ENCODE measurements at places on chromosomes 11 and 22. TPM values are rescaled to one million over a fixed set of nuclear protein-coding genes. Genes with fewer than 3 reads are reported as not detected.

DNA sequence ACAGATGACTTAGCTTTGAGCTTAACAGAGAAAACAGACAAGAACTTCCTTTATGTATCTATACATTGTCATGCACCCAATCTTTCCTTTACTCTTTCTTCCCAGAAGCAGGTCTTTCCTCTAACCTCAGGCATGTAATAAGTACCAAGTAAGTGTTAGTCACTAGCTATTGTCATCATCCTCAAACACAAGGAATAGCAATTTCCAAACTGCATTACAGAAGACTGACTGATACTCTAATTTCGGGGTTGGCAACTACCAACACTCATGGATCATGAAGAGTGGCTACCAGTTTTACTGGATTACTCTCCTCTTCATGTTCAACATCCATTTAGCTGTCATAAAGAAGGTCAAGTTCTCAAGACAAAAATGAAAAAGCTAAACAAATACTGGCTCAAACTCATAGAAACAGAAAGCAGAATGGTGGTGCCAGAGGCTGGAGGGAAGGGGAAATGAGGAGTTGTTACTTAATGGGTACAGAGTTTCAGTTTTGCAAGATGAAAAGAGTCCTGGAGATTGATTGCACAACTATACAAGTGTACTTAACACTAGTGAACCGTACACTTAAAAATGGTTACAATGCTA, 111.6 kb downstream of the SIK3 start:
- no peak for DNase-seq

The TMEM179B gene
- total RNA-seq: 16.9 TPM

The MMP13 gene
- not detected for total RNA-seq

The AMPD3 gene
- 3.7 TPM for total RNA-seq

The SMTNL1 gene
- total RNA-seq: not detected

GRCh38 chr11:123034597-123034996, 27.3 kb downstream of the HSPA8 start:
- no peak for DNase-seq

DNA sequence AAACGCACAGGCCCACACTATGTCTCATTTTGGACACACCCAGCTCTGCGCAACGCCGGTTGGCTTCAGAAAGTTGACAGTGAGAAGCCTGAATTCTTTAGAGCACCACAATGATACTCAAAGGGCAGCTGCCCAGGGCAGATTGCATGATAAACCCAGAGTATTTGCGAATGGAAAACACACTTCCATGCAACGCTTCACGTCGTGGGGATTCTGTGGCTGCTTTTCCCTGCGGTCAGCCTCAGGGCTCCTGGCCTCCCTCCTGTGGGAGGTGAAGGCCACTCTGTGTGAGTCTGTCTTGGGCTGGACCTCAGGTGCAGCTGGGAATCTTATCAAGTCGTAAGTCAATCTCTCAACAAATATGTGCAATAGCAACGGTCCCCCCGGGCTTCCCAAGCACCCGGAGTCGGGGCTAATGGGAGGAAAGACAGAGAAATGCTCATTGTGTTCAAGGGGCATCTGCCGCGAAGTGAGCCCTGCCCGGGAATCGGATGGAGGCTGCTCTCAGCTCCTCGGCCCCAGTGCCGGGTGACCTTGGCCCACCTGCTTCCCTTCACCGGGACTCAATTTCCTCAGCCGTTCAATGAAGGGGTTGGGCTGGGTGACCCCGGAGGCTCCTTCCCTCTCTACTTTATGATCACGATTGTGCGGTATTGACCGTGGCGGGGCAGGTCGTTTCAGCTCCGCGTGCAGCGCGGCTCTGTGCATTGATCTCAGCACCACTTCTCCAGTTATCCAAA, 623.6 kb downstream of the BRD1 start:
- no peak for DNase-seq

DNA sequence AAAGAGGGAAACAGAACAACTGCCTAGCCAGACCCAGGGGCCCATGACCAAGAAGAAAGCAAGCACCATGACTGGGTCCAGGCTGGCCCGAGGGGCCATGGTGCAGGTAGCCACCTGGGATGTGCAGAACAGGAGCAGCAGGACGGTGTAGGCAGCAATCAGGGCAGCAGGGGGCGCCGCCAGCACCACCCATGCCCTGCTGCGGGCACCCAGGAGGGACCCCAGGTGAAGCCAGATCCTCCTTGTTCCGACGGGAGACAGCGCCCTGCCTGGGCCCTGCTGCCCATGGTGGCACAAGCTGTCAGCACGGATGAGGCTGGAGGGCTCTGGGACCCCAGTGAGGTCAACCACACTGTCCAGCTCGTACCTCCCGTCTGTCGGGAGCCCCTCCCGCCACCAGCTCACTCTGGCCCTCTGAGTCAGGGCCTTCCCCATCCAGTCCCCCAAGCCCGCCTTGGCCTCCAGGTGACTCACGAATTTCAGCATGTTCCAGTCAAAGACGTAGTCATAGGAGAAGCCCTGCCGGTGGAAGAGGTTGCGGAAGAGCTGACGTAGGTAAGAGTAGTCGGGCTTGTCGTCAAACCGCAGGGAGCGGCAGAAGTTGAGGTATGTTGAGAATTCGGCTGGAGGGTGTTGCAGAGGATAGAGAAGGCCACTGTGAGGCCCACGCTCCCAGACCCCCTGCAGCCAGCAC, 18.8 kb downstream of the CSNK1E start:
- DNase-seq: no peak

The TRPM5 gene
- total RNA-seq: not detected

The CFAP300 gene
- total RNA-seq: 0.20 TPM

DNA sequence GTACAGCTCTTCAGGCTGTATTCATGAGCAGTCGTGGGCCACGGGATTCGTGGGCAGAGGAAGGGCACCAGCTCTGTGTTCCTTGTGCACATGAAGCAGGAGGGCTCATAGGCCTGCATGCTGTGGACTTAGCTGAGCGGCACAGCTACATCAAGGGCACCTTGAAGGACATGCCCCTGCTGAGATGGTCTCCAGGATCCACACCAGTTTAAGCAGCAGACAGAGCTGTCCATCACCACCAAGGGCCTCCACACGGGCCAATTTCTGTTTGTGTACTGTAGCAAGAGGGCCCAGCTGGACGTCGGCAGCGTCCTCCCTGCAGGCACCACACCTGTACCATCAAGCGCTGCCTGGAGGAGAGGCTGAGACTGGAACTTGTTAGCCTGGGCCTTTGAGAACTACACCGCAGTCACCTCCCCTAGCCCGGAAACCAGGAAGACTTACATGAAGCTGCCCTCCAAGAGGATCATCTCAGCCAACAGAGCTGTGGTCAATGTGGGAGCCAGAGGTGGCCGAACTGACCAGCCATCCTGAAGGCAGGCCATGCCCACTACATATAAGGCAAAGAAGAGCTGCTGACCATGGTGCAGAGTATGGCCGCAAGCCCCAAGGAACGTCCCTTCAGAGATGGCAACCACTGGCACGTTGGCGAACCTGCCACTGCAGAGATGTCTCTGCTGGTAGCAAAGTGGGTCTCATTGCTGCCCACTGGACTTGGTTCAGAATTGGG, 32.7 kb upstream of the GNB1L start:
- peak; percentile 25 for DNase-seq

- DNase-seq: peak; percentile 34
Observed at GRCh38 chr11:34346551-34346950, 11.3 kb downstream of the ABTB2 start.

The OR10G4 gene
- not detected for total RNA-seq

DNA sequence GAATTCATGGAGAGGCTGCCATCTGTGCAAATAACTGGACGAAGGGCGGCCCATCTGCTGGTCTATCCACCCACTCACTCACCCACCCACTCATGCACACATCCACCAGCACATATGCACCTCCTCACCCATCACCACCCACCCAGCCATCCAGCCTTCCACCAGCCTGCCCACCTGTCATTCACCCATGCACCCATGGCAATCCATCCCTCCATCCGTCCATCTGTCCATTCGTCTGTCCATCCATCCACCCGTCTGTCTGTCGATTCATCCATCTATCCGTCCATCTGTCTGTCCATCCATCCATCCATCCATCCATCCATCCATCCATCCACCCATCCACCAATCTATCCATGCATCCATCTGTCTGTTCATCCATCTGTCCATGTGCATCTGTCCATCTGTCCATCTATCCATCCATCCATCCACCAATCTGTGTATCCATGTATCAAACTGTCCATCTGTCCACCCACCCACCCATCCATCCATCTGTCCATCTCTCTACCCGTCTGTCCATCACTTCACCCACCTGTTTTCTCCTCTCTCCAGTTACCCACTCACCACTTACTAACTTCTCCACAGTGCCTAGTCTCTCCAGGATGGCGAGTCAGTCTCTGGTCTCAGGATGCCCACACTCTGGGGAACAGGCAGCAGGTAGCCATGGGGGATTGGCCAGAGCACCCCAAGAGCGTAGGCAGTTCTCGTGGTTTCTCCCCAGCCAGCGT, 8.9 kb downstream of the TRPM5 start:
- no peak for DNase-seq

The TMEM45B gene
- 0.10 TPM for total RNA-seq

The TPST2 gene
- total RNA-seq: 27.1 TPM

GRCh38 chr11:111532365-111532709, 8.2 kb upstream of the LAYN start:
- DNase-seq: no peak

The ZP1 gene
- total RNA-seq: not detected

The BAIAP2L2 gene
- 0.15 TPM for total RNA-seq

GRCh38 chr22:27552176-27552575, 249.4 kb downstream of the MN1 start:
- DNase-seq: no peak

DNA sequence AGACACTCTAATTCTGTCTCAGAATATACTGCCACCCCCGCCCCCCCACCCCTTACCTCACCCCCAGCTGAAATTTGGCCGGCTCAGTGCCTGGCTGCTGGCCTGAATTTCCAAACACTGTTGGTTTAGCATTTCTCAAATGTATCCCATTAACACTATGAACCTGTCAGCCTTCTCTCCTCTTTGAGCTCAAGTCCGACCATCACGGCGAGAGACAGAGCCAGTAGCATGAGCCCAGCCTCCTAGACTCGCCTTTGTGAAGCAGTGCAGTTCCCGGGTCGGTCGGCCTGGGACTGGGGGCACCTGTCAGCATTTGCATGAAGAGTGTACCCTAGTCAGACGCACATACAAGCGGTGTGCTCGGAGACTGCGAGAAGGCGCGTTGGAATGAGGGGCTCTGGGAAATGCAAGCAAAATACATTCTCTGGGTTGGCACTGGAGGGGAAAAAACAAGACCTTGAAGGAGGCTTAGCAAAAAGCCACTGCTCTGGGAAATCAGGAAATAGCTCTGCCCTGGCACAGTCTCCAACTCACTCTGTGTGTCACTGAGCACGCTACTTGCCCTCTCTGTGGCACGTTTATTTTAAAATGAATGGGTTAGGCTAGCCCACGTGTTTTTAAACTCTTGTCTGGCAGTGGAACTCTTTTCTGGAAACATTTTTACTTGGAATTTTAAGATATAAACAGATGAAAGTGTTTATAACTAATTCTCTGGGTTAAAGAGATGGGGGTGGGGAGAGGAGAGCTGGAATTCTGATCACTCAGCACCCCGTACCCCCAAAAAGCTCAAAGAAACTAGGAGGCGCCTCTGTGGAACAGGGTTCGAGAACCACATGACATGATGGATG, 108.3 kb downstream of the TIMP3 start:
- no peak for DNase-seq

The MS4A1 gene
- total RNA-seq: not detected

- DNase-seq: no peak
Observed at GRCh38 chr22:37680191-37680851, 4.9 kb downstream of the LGALS1 start.

The OR10A2 gene
- total RNA-seq: not detected

- no peak for DNase-seq
Observed at GRCh38 chr22:30324014-30324730, 2.6 kb downstream of the TBC1D10A start.

The MAPK8IP2 gene
- 0.57 TPM for total RNA-seq

The DGCR6 gene
- 11.2 TPM for total RNA-seq

The PYGM gene
- 175 TPM for total RNA-seq

GRCh38 chr22:25823276-25823675, 81.3 kb downstream of the MYO18B start:
- no peak for DNase-seq

The DCHS1 gene
- 8.8 TPM for total RNA-seq

The VSTM5 gene
- not detected for total RNA-seq

The UCP3 gene
- total RNA-seq: 11.9 TPM

GRCh38 chr22:38074181-38075104, 9.5 kb downstream of the SLC16A8 start:
- DNase-seq: peak; percentile 56

The ROBO4 gene
- total RNA-seq: 27.6 TPM

The GTSE1 gene
- 0.45 TPM for total RNA-seq

The NAV2 gene
- 8.8 TPM for total RNA-seq

DNA sequence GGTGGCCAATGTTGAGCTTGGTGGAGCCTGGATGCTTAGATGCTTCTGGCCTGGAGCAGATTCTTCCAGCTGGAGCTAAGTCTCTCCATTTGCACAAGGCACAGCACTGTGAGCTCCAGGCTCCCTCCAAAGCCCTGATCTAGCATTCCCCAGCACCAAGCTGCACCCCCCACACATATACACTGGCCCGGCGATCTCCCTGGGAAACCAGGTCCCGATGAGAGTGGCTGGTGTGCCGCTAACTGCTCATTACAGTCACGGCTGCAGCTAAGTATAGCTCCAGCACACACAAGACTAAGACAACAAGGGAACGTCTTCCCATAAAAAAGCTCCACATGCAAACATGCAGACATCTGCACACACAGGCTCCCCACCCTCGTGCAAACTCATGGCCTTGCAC, 17.6 kb downstream of the KCNC1 start:
- no peak for DNase-seq

GRCh38 chr22:25143156-25144076, 56.2 kb upstream of the CRYBB3 start:
- DNase-seq: no peak

The ELMOD1 gene
- 0.92 TPM for total RNA-seq

DNA sequence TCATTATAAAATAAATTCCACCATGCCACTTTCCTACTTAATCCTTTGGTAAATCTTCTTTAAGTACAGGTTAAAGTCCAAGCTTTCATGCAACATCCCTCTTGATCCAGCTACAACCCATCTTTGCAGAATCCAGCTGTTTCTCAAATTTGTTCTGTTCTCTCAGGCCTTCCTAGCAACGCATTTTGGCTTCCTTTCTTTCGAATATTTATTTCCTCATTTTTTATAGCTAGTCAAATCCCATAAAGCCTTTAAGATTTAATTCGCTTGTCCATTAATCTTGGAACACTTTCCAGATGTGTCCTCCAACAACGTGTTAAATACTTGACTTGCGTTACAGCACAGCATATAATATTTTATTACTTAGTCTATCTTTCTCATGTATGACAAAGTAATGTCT, 600.1 kb upstream of the CHORDC1 start:
- DNase-seq: no peak
